Right hindlimb (tissue), 1 donor: ENCODE measurements at places on chromosomes 4 and X.
A peak's percentile ranks its signal among the peaks of the same experiment; 100 is the strongest.

DNA sequence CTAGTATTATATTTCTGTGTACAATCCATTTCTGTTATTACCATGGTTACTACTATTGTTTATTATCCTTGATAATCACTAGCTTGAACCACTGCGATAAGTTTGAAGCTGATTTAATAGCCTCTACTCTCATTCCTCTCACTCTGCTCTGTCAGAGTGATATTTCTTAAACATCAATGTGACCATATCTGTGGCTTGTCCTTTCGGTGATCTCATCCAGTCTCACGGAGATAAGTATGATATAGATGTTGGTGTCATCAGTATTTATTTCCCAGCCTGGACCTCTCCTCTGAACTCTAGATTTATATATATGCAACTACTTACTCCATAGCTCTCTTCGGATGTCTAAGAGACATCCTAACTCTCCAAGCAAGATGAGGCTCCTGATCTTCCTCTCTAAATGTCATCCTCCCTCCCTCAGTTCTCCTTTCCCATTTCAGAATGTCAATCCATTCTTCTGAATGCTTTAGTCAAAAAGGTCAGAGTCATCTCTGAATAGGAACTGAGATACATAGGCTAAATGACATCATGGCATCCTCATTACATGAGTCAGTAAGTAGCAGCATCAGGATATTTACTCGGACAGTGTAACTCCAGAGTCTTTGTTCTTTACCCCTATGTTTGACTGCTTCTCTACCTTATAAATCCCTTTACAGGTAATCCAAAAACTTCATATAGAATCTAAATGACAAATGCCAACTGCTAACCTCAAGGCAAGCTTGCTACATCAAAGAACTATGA is 129.5 kb downstream of the PACRGL start:
- DNase-seq: no peak

- peak; percentile 84 for DNase-seq
Observed at GRCh38 chr4:120921456-120922380, 808 bp downstream of the PRDM5 start.

GRCh38 chr4:181647396-181648147 is 595.6 kb upstream of the TENM3 start:
- peak; percentile 25 for DNase-seq

DNA sequence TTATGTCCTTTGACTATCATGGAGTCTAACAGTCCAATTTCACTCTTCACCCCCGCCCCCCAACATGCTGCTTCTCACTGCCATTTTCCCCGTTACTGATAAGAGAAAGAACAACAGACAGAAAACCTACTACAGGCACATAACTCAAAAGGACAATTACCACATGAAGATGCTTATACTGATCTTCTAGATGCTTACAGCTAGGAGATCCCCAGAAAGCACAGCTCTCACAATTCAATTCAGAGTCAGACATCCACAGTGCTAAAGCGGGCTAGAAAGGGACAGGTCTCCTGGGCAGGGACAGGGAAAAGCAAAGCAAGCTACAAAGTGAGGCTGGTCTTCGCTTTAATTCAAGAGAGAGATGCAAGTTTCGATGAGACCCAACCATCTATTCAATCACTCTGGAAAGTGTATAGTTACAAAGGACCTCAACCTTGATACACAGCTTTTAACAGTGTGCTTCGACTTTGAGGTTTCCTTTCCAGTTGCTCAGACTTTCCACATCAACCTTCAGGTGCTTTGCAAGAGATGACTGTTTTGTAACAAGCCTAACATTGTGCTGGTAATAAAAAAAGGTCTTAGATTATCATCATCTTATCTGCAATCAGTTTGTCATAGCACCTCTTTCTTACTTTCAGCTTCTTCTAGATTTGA is 60.9 kb downstream of the LEF1 start:
- DNase-seq: no peak

- DNase-seq: peak; percentile 69
Observed at GRCh38 chrX:129726307-129727111, 12.3 kb upstream of the XPNPEP2 start.

- no peak for DNase-seq
Observed at GRCh38 chr4:25896776-25897539, 17.1 kb upstream of the SMIM20 start.

DNA sequence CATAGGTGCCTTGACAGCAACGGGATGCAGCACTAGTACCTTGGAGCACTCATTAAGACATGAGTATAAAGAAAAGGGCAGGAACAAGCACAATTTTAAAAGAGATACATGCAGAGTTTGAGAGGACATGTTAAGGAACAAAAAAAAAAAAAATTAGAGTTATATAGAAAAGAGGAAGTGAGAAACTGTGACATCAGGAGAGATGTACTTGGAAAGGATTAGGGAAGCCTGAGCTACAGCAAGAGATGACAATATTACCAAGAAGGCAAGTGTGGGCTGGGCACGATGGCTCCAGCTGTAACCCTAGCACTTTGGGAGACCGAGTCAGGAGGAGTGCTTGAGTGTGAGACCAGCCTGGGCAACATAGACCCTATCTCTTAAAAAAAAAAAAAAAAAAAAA is 37.4 kb downstream of the GPR143 start:
- no peak for DNase-seq

- no peak for DNase-seq
Observed at GRCh38 chr4:81468678-81469077, 3.0 kb downstream of the RASGEF1B start.

GRCh38 chrX:112877771-112878173 is 37.1 kb upstream of the AMOT start:
- DNase-seq: no peak

GRCh38 chr4:41839916-41840854 is 91.7 kb upstream of the PHOX2B start:
- DNase-seq: no peak

- peak; percentile 78 for DNase-seq
Observed at GRCh38 chrX:110418316-110419235, 59.9 kb downstream of the RTL9 start.

GRCh38 chr4:1799387-1800375 is 6.6 kb downstream of the FGFR3 start:
- DNase-seq: no peak

DNA sequence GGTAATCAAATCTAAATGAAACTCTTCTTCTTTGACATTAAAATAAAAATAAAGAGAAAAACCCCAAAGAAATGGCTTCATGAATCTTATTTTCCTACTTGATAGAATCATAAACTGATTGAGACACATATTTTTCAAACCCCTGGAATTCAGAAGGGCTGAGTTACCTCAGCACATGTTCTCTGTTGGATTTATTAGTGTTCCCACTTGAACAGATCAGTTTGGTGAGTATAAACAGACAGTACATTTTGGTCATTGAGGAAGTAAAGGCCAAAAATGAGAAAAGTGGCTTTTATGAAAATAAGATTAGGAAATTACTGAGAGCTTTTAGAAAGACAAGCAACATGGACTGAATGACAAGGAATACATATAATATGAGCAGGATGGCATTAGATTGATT is 620.4 kb downstream of the ANKRD50 start:
- no peak for DNase-seq

DNA sequence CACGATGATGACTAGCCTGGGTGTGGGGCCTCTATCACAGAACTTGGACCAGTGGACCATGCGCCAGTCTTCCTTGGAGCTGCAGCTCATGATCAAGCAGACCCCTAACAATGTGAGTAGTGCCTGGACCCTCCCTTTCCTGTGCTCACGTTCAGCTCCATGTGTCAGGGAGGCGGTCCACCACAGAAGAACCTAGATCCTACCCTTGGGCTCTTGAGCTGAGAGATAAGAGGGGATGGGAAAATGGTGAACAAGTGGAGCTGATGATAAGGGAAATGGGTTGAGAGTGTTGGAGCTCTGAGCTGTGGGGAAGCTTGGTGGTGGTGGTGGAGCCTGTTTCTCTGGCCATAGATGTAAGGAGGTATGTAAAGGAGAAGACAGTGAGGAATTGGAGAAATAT is 13.1 kb downstream of the MED12 start:
- no peak for DNase-seq

GRCh38 chrX:55167124-55167803 is 52.9 kb upstream of the PAGE5 start:
- no peak for DNase-seq

GRCh38 chr4:147733716-147734344 is 1.9 kb downstream of the ARHGAP10 start:
- DNase-seq: peak; percentile 25

DNA sequence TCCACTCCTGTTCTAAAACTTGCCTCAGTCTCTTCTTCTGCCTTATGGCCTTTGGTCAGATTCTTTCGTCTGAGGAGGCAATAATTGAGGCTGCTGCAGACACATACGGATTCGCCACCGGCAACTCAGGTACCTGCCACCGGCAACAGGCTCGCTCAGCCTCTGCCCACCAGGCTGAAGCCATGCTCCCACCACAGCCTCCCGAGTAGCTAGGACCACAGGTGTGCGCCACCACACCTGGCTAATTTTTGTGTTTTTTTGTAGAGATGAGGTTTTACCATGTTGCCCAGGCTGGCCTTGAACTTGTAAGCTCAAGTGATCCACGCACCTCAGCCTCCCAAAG is 26.6 kb downstream of the TNIP2 start:
- DNase-seq: no peak

GRCh38 chr4:42428036-42428435 is 30.7 kb downstream of the SHISA3 start:
- no peak for DNase-seq

GRCh38 chr4:39326468-39326977 is 39.6 kb downstream of the RFC1 start:
- DNase-seq: no peak

DNA sequence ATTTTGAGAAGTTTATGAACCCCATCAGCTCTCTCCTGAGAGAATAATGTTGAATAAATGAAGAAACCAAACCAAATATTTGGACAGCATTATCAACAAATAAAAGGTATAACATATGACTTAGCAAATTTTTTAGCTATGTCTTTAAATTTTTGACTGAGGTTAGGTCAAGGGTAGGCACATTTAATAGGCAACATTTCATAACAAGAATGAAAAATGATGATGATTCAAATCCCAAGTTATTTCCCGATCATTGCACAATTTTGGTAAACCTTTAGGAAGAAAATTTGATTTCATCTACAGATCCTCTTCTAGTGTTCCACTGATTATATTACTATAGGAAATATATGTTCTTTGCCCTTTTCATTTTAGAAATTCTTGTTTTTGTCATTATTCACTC is 123.7 kb upstream of the TLR3 start:
- no peak for DNase-seq

- DNase-seq: no peak
Observed at GRCh38 chr4:75605928-75606327, 24.4 kb downstream of the CDKL2 start.

DNA sequence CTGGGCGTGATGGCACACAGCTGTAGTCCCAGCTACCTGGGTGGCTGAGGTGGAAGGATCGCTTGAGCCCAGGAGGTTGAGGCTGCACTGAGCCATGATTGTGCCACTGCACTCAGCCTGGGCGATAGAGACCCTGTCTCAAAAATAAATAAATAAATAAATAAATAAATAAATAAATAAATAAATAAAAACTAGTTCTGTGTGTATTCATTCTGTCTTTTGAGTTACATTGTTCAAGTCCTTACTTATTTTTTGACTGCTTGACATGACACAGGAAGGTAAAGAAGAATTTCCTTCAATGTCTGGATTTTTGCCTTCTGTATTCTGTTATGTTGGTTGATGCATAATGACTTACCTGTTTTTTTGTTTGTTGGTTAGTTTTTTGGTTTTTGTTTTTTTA is 2.2 kb upstream of the NAA10 start:
- DNase-seq: no peak

DNA sequence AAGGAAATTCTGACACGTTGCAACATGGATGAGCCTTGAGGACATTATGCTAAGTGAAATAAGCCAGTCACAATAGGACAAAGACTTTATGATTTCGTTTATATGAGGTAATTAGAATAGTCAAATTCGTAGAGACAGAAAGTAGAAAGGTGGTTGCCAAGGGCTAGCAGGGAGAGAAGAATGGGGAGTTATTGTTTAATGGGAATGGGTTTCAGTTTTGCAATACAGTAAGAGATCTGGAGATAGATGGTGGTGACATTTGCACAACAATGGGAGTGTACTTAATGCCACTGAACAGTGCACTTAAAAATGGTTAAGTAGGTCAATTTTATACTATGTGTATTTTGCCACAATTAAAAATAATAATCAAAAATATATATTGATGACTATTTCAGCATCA is 43.4 kb upstream of the TMEM154 start:
- DNase-seq: no peak

DNA sequence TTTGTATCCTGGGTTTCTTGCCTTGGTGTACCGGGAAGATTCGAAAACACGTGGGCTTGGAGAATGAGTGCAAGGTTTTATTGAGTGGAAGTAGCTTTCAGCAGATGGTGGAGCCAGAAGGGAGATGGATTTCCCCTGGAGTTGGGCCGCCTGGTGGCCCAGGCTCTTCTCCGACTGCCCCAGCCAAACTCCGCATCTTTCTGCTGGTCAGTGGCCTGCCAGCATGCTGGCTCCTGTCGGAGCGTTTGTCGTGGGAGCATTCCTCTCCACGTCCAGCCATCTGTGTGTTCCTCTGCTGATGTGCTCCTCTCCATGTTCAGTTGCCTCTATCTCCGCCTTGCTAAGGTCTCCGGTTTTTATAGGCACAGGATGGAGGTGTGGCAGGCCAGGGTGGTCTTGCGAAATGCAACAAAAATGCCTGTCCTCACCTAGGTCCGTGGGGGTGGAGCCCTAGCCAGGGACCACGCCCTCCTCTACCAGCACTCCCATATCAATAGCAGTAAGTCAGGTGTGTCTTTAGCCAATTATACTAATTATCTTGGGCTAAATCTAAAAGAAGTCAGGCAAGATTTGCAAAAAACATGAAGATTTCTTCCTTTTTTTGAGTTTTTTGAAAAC is 745.8 kb upstream of the AMOT start:
- DNase-seq: no peak

DNA sequence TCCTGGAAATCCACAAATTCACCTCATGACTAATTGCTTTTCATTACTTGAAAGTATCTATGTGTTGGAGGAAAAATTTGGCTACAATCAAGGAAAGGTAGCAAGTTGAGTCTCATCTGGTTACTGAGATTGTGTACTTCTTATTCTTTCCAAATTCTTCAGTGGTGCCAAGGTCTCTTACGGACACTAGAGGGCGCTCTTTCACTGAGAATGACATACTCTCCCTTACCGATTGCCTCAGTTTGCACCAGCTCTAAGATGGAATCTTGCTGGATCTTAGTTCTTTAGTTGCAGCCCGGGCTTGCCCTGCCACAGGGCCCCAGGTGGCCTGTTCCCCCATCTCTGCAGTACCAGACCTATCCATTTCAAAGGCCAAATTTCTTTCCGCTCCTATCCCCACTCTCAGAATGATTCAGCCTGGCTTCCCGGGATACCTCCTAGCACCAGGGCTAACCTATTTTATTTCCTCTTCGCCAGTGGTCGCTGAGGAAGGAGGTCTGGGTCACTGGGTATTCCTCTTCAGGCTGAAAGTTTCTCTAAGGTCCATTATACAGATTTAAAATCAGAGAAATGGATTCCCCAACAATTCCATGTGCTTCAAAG is 24.6 kb upstream of the GPR50 start:
- peak; percentile 38 for DNase-seq
